Dermis lymphatic vessel endothelial cell (primary cell): ENCODE measurements at places on chromosomes 7 and 10. TPM values are rescaled to one million over a fixed set of nuclear protein-coding genes. Genes with fewer than 3 reads are reported as not detected.

The MBLAC1 gene
- total RNA-seq: 1.8 and 2.8 TPM in 2 replicates

The FAM25C gene
- total RNA-seq: not detected in 2 replicates

The CRYGN gene
- not detected in 2 replicates for total RNA-seq

The TMEM213 gene
- total RNA-seq: not detected in 2 replicates

The C10orf62 gene
- not detected in 2 replicates for total RNA-seq
